ENCODE measurements at places on chromosomes 11 and 22. TPM values are rescaled to one million over a fixed set of nuclear protein-coding genes. Genes with fewer than 3 reads are reported as not detected.

DNA sequence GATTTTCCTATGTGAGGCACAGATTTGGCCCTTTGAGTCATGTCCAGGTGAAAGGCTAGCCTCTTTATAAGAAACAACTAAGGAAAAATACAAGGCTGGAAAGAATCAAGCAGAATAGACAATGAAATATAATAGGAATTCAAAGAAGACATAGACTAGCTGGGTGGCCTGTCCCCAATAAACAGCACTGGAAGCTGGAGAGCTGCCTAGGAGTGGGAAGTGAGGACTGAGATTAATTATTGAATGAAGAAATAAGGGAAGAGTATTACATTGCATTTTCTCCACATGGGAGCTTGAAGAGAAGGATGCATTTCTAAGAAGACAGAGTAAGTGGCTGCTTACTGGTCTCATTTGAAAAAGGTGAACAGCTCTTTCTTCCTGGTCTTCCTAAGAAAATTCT, 100.0 kb downstream of the CCDC34 start:
- DNase-seq = no peak

DNA sequence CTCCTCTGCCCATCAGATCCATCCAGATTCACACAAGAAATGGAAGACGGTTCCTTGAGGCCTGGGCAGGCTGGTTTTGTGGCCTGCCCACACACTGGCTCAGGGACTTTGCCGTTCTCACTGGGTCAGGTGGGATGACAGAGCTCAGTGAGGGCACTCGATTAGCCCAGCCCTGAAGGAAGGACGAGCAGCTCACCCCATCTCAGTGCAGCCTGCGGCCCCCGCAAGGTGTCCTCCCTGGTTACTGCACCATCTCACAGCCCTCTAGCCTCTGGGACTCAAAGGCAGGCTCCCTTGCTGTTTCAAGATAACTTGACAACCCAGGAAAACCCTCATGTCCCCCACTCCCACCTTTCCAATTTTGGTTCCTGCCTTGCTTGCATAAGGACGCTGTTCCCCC, 4.2 kb downstream of the SLC16A8 start:
- DNase-seq = no peak

- DNase-seq = no peak
These were observed 492 bp upstream of the LUZP2 start for GRCh38 chr11:24496386-24496735.

DNA sequence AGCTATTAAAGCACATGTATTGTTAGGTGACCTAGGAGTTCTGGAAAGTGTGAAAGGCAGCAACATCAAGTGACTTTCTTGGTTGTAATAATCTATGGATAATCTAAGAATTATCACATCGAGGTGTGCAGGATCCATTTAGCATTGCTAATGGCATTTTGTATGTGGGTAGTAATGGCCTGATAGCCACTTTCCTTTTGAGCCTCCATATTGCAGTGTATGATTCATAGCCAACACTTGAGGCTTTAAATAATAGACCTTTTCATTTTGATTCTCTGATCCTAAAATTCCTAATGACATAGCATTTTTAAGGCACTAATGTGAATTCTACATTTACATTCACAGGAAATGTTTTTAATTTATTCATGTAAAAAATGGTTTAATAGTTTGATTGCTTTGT, 759.4 kb downstream of the NELL1 start:
- no peak for DNase-seq

MMP27 gene
- polyA plus RNA-seq = not detected

ST3GAL4 gene
- 20.7 TPM for polyA plus RNA-seq

GLB1L2 gene
- polyA plus RNA-seq = 21.6 TPM
